ENCODE measurements at places on chromosomes 5 and 9.

- DNase-seq = peak; percentile 4
Measured at GRCh38 chr9:6224393-6225154, 9.0 kb downstream of the IL33 start.

- no peak for DNase-seq
Measured at GRCh38 chr5:157817387-157817702, 41.6 kb downstream of the CLINT1 start.

- DNase-seq = no peak
Measured at GRCh38 chr5:30605693-30606268, 587.7 kb upstream of the CDH6 start.

- peak; percentile 52 for DNase-seq
Measured at GRCh38 chr5:150458802-150459557, 9.4 kb upstream of the RPS14 start.

DNA sequence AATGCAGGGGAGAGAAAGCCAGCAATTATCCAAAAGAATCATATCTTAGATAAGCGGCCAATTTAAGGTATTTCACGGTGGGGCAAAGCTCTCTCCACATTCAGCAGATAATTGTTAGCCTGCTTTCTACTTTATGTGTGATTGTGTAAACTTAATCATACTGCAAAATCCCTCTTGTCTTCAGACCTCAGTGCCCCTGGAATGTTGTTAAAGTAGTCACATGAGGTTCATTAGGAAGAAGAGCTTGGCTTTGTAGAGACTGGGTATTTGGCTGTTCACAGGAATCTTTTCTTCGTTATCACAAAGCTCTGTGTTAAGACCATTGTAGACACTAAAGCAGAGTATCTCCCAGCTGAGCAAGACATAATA, 127.0 kb downstream of the RFK start:
- no peak for DNase-seq

DNA sequence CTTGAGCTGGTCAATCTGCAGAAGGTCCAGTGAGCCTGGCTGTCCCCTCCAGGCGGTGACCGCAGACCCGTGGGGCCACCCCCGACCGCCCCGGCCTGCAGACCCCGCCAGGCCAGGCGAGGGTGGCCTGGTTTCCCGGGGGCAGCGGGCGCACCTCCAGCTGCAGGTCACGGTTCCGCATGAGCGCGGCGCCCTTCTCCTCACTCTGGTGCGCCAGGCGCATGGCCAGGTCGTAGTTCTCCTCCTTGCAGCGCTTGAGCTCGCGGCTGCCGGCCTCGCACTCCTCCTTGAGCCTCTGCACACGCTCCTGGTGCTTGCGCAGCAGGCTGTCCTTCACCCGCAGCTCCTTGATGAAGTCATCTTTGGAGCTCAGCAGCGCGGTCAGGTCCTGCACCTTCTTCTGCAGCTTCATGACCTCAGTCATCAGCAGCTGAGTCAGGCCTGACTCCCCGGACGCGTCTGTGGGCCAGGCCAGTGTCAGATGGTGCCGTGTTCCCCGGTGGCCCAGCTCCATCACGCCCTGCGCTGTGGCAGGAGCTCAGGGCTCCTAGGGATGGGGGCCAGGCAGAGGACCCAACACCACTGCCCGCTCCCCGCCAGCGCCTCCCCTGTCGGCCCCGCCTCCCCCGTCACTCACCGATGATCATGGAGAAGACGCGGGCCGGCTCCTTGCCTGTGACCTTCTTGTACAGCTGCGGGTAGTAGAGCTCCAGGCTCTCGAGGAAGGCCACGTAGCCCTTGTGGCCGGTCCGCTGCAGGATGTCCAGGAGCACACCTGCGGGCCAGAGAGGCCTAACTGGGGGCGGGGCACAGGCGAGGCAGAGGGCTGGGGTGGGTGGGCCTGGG, 2.6 kb downstream of the CARD9 start:
- no peak for DNase-seq

DNA sequence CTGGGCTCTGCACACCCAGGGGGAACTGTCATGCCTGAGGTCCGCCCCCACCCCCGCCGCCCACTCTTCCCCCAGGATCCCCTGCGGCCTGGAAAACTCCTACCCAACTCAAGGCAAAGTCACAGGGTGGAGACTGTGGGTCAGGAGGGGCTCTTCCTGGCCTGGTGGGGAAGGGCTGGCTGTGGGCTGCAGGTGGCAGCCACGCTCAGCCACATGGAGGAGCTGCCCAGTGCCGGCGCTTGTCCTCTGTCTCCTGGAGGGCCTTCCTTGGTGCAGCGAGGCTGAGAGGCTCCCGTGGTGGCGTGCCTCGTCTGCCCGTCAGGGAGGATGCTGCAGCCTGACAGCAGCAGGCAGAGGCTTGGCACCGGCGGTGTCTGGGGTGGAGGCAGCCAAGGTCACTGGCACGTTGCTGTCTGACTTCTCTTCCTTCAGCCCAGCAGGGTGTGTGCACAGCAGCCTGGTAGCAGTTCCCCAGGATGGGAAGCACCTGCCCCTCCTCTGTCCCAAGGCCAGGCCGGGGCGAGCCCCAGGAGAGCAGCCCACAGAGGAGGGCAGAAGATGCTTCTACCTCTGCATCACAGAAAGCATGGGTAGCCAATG, 78.1 kb downstream of the ADAMTS2 start:
- DNase-seq = no peak

DNA sequence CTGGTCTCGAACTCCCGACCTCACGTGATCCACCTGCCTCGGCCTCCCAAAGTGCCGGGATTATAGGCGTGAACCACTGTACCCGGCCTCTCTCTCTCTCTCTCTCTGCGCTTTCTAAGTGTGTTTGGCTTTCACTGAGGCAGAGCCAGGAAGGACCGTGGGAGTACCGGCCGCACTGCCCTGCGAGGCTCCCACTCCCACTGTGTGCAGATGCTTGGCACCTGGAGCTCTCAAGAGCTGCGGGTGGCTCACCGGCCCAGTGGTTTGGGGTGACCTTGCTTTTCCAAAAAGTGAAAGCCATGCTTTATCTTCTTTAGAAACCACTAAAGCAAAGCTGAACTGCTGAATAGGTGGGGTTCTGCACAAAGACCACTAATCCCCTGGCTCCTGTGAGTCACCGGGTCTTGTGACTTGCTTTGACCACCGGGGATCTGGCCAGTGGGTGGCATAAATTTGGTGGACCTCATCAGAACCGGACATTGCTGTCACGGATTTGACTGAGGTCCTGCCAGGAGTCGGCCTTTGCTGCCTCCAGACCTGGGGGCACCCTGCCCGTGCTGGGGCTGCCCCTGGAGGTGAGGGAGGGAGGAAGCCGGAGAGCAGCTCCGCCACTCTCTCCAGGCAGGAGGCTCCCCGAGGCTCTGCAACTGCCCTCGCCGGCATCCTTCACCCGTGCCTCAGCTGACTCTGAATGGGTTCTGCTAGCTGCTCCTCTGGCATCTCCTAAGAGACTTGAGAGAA, 228.9 kb downstream of the FANCC start:
- no peak for DNase-seq

GRCh38 chr9:92186631-92187030, 71.4 kb upstream of the SPTLC1 start:
- DNase-seq = no peak

DNA sequence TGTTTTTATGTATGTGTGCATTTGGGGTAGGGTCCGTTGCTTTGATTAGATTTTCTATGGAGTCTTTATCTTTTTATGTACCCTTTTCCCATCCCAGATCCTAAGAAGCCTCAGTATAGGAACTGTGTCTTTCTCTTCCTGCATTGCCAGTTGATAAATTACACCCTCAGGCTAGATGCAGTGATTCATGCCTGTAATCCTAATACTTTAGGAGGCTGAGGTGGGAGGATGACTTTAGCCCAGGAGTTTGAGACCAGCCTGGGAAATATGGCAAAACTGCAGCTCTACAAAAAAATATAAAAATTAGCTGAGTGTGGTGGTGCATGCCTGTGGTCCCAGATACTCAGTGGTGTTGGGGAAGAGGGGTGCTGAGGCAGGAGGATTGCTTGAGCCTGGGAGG, 40.2 kb downstream of the NLN start:
- no peak for DNase-seq

GRCh38 chr5:107830750-107831149, 160.0 kb upstream of the EFNA5 start:
- no peak for DNase-seq

GRCh38 chr5:95519681-95520080, 35.1 kb downstream of the SKIC3 start:
- no peak for DNase-seq

DNA sequence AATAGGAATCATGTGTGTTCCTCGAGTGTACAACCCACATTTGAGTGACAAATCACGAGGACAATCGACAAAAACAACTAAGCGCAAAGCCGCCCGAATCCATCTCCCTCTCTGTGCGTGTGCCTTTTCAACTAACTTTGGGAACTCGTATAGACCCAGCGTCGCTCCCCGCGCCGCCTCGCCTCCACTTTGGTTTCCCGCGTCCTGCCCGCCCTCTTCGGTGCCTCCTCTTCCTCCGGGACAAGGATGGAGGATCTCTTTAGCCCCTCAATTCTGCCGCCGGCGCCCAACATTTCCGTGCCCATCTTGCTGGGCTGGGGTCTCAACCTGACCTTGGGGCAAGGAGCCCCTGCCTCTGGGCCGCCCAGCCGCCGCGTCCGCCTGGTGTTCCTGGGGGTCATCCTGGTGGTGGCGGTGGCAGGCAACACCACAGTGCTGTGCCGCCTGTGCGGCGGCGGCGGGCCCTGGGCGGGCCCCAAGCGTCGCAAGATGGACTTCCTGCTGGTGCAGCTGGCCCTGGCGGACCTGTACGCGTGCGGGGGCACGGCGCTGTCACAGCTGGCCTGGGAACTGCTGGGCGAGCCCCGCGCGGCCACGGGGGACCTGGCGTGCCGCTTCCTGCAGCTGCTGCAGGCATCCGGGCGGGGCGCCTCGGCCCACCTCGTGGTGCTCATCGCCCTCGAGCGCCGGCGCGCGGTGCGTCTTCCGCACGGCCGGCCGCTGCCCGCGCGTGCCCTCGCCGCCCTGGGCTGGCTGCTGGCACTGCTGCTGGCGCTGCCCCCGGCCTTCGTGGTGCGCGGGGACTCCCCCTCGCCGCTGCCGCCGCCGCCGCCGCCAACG, at the start of gene GPR150:
GPR150 (plus strand) TSS at position 58 of the 840 bp plus-strand sequence; CDS start at position 247, 189 bp downstream.
- DNase-seq = no peak

- no peak for DNase-seq
Measured at GRCh38 chr5:59536875-59537274, 356.7 kb downstream of the PDE4D start.

GRCh38 chr5:92962752-92963151, 618.3 kb downstream of the NR2F1-AS1 start:
- DNase-seq = peak; percentile 51

- no peak for DNase-seq
Measured at GRCh38 chr5:140677947-140678346, 4.6 kb upstream of the DND1 start.

GRCh38 chr9:19431361-19432171, 22.8 kb downstream of the ACER2 start:
- DNase-seq = no peak

- peak; percentile 28 for DNase-seq
Measured at GRCh38 chr9:136093995-136094881, 851 bp downstream of the NACC2 start.

DNA sequence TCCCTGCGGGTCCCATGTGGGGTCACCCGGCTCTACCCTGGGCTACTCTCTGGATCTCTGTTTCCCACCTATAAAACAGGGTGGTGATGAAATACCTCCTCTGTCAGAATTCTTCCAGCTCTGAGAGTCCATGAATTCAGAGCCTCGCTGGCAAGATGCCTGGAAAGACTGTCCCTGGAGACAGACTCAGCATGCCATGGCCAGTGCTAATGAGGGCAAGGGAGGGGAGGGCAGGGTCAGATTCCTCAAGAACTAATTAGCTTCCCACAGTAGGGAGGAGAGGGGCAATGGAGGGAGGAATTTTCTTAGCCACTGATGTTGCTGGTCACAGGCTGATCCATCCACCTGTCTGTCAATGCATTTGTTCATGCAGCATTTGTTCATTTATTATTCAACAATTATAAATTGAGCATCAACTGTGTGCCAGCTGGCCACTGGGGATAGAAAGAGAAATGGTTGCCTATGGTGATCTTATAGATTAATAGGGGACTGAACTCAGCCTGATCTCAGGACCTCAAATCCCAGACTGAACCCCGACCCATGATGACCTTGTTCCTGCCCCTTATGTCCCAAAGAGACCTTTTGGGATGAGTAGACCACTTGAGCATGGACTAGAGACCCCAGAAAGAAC, 4.7 kb downstream of the SYNPO start:
- DNase-seq = peak; percentile 21

GRCh38 chr9:113922160-113922559, 46.1 kb downstream of the ZNF618 start:
- no peak for DNase-seq

DNA sequence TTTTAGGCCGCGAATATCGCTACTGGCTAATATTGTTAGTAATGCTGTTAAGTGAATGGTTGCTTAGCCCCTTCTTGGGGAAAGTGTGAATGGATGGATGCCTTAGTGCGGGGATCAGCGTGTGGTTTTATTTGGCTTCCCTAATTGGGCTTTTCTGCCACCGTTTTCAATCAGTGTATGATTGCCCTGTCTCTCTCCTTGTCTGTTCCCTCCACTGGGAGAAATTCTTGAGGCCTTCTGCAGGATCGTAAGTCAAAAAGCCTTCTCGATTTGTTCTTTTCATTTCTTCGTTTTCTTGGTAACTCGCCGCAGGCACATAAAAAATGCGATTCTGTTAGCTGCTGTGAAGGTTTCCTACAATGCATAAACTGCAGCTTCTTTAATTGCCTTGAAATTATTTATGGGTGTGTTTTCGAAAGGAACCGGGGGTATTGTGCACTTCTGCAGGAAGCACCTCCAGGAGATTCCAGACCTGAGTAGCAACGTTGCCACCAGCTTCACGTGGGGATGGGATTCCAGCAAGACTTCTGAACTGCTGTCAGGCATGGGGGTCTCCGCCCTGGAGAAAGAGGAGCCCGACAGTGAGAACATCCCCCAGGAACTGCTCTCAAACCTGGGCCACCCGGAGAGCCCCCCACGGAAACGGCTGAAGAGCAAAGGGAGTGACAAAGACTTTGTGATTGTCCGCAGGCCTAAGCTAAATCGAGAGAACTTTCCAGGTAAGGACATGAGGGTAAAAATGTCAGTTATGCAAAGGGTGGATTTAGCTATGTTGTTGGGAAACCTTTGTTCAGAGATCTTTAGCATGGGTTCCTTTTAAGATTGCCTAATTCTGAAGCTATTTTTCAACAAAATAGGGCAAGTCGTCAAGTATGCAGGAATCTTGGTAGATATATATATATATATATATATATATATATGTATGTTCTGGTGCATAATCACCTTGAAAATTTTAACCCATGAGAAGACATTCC, 700 bp downstream of the SKP2 start:
- DNase-seq = no peak

GRCh38 chr5:169694091-169694625, 57.1 kb downstream of the DOCK2 start:
- DNase-seq = no peak

- DNase-seq = no peak
Measured at GRCh38 chr5:138985256-138985655, 110.1 kb upstream of the LRRTM2 start.

GRCh38 chr5:127684726-127685467, 18.3 kb upstream of the CCDC192 start:
- DNase-seq = no peak

GRCh38 chr5:123517476-123517875, 5.5 kb downstream of the CSNK1G3 start:
- DNase-seq = no peak
